Stimulated activated CD8-positive, alpha-beta memory T cell treated with anti-CD3 and anti-CD28 coated beads, Interleukin-2, amount 100 ng/mL, for 48 hours (primary cell): ENCODE measurements at places on chromosomes 6 and 20.

DNA sequence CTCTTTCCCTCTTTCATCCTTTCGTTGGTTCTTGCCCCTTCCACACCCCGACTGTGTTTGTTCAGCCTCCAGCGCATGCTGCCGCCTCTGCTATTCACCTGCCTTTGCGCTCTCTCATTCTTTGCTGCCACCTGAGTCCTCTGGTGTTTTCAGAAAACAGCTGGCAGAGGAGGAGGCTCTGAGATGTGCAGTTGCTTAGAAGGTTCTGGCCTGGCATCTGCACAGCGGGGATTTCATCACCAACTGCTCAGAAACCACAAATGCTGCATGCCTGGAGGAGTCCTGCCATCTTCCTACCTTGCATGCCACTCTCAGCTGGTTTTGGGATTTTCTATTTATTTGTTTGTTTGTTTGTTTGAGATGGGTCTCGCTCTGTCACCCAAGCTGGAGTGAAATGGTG lies 39.2 kb upstream of the CLDN20 start:
- DNase-seq = no peak

- DNase-seq = no peak
Observed at GRCh38 chr6:52164319-52165094, 21.7 kb upstream of the IL17A start.

DNA sequence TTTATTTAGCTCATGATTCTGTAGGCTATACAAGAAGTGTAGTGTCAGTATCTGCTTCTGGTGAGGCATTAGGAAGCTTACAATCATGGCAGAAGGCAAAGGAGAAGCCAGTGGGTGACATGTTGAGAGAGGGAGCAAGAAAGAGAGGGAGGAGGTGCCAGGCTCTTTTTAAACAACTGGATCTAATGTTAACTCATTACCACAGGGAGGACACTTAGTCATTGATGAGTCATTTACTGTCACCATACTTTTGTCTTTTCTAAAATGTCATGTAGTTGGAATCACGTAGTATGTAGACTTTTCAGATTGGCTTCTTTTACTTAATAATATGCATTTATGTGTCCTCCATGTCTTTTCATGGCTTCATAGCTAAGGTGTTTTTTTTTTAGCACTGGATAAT lies 58.1 kb downstream of the NUS1 start:
- DNase-seq = no peak

DNA sequence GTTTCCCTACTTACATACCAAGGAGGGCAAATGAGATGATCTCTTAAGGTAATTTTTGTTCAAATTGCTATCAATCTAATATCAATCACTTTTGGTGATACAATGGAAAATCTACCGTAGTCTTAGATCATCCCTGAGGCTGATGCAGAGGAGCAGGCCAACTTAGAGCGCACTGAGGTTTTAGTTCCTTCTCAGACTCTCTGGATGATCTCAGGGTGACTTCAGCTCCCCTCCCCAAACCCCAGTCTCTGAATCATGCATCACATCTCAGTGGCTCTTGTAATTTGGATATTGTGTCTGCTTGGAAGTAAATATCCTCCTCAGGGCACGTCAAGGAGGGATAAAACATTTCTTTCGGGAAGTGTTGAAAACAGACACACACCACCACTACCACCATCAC lies 5.9 kb downstream of the TUBB2B start:
- DNase-seq = no peak

- DNase-seq = no peak
Observed at GRCh38 chr6:132357120-132357519, 44.2 kb downstream of the MOXD1 start.

DNA sequence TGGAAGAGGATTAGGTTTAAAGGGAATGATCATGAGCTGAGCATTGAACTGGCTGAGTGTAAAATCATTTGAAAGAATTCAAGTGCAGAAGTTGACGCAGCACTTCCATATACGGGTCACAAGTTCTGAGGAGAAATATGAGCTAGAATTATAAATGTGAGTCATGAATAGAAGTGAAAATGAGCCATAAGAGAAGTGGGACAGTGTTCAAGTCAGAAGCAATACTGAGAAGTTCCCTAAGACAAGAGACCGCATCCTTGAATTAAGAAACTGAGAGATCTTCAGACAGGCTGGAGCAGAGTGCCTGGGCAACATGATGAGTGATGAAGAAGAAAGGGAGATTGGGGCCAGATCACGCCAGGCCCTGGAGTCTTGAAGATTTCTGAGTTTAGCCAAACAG lies 209.7 kb downstream of the TBX18 start:
- DNase-seq = no peak

GRCh38 chr20:46065691-46066090 lies 24.1 kb downstream of the NCOA5 start:
- no peak for DNase-seq

DNA sequence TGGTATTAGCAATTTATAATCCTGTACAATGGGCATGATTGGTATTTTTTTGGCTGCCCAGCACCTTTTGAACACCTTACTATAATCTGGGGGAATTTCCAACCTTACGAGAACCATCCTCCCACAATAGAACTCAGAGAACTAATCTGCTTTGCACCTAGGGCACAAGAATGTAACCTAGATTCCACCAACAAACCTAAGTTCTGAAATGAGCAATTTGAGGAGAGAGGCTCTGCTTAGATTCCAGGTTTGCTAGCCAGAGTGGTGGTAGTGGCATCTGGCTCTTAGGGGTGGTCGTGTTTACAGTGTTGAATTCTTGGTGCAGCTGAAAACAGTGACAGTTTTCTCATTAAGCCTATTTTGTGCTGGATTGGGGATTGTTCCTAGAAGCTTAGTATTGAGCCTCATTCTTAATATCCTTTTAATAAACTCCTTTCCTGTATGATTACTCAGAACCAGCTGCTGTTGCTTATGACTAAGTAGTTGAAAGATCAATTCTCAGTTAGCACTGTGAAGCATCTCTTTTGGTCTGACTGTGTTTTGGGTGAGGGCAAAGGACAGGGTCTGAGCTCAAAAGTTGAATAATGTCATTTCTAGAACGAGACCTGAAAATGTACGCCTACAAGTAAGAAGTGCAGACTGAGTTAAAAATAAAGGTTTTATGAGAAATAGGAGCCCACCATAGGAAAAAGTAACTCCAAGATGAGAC lies 385.6 kb downstream of the CDKAL1 start:
- no peak for DNase-seq

DNA sequence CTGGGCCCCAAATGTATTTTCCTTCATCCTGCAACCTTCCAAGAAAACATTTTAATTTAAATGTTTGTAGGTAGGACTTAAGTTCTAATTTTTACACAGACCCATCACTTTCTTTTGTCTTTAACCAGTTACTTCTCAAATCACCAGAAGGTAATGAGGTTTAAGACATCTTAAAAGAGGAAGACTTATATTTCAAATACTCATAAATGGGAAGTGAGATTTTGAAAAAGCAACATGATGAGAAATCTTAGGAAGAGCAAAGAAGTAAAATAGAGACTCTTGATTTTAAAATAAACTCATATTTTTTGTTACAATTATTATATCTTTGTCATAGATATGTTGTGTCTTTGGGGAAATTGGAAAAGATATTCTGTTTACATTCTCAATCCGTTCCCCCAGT lies 82.3 kb downstream of the SYNE1 start:
- no peak for DNase-seq

DNA sequence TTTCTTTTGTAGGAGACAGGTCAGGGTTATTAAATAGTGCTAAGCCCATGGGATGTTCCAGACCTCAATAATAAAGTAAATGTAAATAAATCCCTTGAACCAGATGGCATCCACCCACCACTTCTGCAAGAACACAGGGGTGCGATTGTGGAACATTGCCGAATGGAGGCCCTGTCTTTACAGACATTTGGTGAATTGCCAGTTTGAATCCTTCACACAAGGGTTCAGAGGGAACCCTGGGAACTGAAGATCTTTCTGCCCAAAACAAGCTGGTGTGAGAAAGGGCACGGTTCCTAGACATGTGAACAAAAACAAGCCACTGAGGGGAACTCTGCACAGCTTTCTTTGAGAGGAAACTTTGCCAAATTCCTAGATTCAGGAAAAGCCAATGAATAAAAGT lies 30.2 kb upstream of the RNF8 start:
- DNase-seq = no peak

GRCh38 chr20:420166-420620 lies 12.1 kb downstream of the RBCK1 start:
- DNase-seq = no peak

DNA sequence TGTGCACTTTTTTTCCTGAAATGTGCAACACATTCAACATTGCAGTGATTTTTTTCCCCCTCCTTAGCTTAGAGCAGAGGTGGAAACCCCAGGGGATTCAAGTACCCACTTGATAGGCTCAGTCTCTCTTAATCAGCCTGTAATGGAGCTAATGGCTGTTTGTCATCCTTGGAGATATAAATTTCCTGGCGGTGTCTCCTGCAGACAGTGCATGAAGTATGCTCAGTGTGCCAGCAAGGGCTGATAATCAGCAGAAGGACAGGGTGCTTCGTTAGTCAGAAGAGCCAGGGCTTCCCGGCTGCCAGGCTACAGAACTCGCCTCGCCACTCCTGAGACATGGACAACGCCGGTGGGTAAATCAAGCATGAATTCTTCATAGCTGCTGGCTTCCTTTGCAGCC lies 69.8 kb upstream of the PHACTR2 start:
- no peak for DNase-seq

- no peak for DNase-seq
Observed at GRCh38 chr6:135030056-135030473, 24.6 kb downstream of the HBS1L start.

- no peak for DNase-seq
Observed at GRCh38 chr20:50930976-50931305, 296 bp downstream of the ADNP start.

DNA sequence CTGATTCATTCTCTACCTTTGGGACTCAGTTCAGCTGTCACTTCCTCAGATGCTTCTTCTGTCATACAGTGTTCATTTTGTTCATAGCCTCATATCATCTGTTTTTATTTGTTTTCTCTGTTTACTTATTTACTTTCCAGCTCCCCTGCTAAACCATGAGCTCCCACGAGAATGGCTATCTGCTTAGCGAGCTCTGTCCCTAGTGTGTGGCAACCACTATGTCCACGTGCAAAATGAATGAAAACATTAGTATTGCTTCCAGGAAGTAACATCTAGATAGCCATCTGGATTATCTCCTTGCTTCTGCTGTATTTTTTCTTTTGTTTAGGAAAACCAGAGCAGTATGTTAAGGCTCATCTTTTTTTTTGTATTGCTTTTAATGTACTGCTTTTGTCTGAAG lies 417.0 kb upstream of the SLC35B3 start:
- no peak for DNase-seq

DNA sequence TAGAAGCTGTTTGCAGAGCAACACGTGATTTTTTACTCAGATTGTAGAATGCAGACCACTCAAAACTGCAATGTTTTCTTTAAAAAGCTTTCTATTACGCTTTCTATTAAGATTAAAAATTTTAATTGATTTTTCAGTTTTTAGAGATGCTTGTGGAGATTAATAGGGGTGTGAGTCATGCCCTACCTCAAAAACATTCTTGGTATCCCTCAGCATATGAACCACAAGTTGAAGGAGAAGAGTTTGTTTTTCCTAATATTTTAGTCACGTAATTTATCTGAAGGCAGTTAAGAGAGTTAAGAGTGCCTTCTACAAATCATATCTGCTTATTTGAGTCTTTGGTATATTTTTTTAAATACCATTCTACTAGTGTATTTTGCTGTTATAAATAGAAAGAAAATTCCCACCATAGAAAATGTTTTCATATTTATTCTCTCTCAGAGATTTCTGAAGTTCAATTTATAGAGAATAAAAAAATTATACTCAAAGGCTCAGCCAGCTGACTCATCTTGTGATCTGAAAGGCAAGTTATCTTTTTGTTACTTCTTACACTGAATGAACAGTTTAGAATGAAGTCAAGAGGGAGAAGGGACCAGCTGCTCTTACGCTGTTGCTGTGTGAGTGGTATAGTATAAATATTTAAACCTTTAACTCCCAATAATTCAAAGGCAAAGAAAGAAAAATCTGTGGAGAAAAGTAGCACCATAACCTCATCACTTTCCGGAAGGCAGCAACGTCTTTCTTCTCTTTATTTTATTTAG lies 7.6 kb downstream of the RIPOR2 start:
- no peak for DNase-seq

DNA sequence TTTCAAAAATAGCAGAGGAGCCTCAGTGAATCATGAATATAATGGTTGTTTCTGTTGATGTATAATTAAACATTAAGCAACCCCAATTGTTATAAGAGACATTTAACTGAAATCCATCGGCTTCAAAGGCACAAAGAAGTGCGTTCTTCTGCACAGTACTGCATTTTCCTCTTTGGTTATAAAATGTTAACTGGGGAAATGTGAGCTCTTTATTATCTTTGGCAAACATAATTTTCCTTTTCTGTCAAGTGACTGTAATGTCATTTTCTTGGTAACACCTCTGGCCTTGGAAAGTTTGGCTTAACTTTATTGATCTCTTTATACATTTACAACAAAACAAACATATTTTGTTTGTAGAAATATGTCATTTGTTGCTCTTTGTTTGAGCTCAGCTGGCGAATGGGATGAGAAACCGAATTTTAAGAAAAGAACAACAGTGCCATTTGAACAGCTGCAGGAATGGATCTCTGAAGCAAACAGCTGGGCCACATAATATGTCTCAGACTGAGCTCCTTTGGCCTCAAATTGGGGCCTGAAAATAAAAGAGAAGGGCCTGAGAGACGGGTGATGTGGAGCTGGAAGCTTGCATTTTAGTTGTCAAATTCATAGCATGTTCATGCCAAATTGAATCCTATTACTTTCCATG lies 427.0 kb upstream of the SPTLC3 start:
- no peak for DNase-seq

GRCh38 chr6:36873612-36874442 lies 776 bp downstream of the PPIL1 start:
- no peak for DNase-seq

DNA sequence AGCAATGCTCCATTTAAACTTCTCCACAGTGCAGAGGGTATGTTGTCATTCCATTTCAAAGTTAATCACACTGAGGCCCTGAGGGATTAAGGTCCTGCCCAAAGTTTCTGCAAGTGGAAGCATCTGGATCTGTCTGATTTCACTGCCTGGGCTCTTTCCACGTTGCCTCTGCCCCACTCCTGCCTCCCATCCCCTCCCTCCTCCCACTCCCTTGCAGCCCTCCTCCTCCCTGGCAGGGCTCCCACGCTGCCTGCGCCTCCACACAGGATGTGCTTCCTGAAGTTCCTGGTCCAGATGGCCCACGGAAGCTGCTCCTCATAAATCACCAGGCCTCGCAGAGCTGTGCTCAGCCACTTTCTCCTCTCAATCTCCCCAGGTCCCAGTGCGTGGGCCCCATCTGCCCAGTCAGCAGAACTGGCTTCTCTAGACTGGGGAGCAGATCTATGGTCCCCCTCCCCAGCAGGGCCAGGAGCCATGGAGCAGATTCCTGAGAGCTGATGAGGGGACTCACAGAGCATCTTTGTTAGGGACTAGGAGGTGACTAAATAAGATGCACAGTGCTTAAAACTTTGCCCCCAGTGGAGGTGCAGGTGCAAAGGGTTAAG lies 65.4 kb upstream of the MAFB start:
- no peak for DNase-seq

- peak; percentile 66 for DNase-seq
Observed at GRCh38 chr20:58888521-58889333, 36.2 kb downstream of the GNAS start.

GRCh38 chr6:90388395-90388794 lies 91.8 kb upstream of the BACH2 start:
- no peak for DNase-seq
